ENCODE measurements at places on chromosomes 5 and 9. TPM values are rescaled to one million over a fixed set of nuclear protein-coding genes. Genes with fewer than 3 reads are reported as not detected.

KIF3A gene
- polyA plus RNA-seq, result 40.0 TPM

ENHO gene
- polyA plus RNA-seq, result 1.4 TPM

TRMO gene
- polyA plus RNA-seq, result 24.0 TPM

CAMK4 gene
- 6.1 TPM for polyA plus RNA-seq

IGFBPL1 gene
- polyA plus RNA-seq, result 1.9 TPM

ZNG1A gene
- polyA plus RNA-seq, result 101 TPM

SLC26A2 gene
- polyA plus RNA-seq, result 22.8 TPM

TMEM174 gene
- polyA plus RNA-seq, result 20.1 TPM

DNA sequence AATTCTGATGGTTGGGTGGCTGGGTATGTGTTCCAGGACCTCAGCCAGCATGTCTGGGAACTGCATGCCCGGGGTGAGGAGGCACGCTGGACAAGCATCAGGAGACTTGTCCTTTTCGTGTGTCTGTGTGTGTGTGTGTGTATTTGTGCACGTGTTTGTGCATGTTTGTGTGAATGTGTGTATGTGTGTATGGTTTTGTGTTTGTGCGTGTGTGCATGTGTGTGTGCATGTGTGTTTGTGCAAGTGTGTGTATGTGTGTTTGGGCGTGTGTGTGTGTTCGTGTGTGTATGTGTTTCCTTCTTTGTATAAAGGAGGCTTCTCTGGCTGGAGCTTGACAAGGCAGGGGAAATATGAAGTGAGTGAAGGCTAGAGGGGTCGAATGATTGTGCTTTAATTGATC, 491.5 kb downstream of the IRX1 start:
- no peak for DNase-seq

DNA sequence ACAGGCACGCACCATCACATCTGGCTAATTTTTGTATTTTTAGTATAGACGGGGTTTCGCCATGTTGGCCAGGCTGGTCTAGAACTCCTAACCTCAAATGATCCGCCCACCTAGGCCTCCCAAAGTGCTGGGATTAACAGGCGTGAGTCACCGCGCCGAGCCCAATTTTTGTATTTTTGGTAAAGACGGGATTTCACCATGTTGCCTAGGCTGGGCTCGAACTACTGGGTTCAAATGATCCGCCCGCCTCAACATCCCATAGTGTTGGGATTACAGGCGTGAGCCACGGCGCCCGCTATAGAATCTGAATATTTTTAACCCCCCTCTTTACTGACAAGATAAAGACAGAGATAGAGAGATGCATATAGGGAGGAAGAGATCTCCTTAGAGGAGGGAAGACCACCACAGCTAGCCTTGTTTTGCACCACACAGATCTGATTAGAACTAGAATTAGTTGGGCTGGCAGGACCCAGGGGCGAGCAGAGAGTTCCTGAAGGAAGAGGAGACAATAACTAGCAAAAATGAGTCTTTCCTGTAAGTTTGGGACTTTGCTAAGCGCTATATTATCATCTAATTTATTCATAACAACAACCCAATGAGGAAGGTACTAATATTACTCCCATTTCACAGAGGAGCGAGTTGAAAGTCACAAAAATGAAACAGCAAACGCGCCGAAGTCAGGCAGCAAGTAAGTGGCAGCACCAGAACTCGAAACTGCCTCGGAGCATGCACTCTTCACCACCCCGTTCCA, 1.5 kb upstream of the ANKHD1 start:
- DNase-seq, result no peak

GRCh38 chr9:9352877-9353481, 1259.8 kb downstream of the PTPRD start:
- DNase-seq, result peak; percentile 18

GRCh38 chr9:133647148-133647547, 11.0 kb downstream of the DBH start:
- DNase-seq, result no peak

GRCh38 chr5:69129413-69129812, 35.6 kb downstream of the SLC30A5 start:
- DNase-seq, result no peak

DNA sequence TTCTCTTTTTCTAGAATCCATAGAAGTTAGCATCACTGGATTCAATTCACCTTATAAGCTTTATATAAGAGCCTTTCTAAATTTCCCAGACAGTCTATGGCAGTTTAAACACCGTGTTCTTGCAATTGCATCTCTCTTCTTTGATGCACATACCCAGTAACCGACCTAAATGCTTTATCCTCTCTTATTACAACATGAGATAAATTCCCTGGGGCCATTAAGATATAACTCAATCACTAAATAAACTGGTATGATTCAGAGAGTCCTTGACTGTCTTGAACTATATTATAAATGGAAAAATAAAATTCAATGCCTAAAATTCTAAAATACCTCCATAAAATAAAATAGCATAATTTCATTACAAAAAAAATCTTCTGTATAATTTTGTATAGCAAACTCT, 98.1 kb downstream of the DIRAS2 start:
- DNase-seq, result no peak

DNA sequence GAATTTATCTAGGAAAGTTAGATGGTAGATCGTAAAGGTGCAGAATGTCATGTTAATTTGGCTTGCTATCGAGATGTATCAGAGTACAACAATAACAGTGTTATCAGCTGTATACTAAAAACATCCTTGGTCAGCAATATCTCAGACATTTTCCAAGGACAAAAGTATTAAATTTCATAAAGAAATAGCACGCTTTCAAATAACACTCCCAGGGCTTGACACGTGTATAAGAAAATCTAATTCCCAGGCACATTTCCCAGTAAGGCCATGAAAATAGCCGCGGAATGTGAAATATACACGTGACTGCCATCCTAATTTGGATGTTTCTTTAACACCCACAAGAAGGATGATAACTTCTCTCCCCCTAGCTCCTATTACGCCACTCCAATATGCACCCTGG, 17.7 kb upstream of the SYK start:
- no peak for DNase-seq

- DNase-seq, result no peak
Measured at GRCh38 chr5:168710706-168711105, 131.5 kb upstream of the PANK3 start.

DNA sequence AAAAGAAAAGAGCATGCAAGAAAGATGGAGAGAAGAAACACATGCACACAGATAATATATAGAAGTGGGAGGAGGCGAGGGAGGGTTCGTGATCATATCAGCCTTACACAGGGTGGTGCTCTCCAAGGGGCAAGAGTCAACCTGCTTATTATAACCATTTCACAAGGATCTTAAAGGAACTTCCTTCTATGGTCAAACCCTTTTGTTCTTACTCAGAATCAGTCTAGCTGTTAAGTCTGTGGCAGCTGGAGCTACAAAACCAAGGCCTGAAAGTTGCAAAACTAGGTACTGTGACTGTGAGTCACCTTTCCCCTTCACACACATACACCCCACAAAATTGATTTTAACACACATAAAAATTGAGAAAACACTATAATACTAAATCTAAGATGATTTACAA, 18.5 kb upstream of the ERMP1 start:
- no peak for DNase-seq

DNA sequence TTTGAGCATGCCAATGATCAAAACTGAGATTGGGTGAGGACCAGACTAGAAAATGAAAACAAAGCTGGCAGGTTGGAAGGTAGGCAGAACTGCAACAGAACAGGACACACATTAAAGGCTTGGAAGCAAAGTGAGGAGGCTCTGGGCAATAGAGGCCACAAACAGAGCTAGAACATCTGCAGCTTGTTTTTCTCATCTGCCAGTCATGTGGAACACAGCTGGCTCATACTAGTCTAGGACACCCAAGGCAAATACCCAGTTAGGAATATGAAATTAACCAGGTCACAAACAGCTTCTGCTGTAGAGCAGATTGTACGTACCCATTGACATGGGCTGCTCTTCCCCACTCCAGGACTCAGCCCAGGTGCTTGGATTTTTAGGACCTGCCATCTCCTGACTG, 61.7 kb downstream of the SPEF2 start:
- no peak for DNase-seq

DNA sequence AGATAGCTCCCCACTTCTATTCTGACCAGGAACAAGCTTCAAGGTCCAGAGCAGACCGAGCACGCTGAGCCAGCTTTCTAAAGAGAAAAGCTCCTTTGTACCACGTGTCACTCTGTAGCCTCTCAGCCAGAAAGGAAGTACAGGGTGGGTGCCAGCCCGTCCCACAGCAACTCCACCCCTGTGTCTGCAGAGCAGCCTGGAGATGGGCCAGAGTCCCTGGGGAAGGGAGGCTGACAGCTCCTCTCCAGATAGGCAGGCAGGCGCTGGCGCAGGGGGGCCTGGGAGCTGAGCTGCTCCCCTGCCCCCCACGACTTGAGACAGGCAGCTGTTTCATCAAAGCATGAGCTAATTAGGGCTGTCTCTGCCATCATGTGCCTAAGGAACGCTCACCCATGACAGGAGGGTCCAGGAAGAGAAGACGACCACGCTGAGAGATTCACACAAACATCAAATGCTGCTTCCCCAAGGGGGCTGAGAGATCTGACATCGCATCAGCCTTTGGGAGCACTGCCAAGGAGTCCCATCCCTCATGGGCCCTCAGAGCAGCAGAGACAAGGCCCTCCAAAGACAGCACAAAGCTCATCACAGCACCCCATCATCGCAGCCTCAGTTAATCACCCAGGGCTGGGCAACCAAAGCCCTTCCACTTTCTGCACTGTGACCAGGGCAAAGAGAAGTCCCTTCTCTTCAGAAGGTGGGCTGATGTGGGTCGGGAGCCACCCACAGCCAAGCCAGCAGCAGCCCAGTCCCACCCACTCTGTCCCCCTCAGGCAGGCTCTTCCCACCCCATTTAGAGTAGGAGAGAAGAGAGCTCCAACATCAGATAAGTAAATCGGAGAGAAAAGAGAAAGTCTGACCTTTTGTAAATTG, 78.5 kb upstream of the LRRTM2 start:
- DNase-seq, result no peak

GRCh38 chr5:111752426-111752965, 4.5 kb downstream of the NREP start:
- no peak for DNase-seq

GRCh38 chr5:88419931-88420330, 151.3 kb upstream of the TMEM161B start:
- no peak for DNase-seq
